Neural crest cell (in vitro differentiated cells): ENCODE measurements at places on chromosomes 13 and 19.

DNA sequence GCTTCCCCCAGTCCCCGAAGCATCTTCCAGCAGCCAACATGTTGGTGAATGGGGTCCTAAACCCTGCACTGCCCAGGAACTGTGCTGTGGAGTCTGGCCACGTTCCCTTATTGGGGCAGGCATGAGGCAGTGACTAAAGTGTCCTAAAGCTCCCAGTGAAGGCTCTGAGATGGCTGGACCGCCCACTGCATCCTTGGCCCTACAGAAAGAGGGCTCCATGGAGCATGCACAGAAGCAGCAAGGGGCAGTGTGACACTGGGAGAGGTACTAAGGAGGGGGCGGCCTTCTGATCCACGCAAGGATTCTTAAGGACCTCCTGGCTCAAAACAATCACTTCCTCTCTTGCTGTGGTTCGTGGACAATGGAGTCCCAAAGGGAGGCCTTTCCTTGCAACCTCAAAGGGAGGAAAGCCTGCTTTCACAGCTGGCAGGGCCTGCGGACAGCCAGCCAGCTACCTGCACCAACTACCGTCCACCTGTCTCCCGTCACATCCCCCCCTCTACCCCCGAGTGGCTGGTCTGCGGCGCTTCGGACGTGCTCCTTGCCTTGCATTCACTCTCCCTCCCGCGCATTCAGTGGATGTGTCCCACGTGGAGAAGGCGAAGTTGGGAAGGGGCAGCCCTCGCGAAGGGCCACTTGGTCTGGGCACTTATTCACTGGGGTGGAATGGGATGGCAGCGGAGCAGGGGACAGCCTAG lies 63.9 kb upstream of the STARD13 start:
- no peak for DNase-seq

- DNase-seq = no peak
Measured at GRCh38 chr19:30870876-30871275, 478.4 kb downstream of the TSHZ3 start.

- no peak for DNase-seq
Measured at GRCh38 chr13:50069261-50069660, 54.0 kb downstream of the KCNRG start.

DNA sequence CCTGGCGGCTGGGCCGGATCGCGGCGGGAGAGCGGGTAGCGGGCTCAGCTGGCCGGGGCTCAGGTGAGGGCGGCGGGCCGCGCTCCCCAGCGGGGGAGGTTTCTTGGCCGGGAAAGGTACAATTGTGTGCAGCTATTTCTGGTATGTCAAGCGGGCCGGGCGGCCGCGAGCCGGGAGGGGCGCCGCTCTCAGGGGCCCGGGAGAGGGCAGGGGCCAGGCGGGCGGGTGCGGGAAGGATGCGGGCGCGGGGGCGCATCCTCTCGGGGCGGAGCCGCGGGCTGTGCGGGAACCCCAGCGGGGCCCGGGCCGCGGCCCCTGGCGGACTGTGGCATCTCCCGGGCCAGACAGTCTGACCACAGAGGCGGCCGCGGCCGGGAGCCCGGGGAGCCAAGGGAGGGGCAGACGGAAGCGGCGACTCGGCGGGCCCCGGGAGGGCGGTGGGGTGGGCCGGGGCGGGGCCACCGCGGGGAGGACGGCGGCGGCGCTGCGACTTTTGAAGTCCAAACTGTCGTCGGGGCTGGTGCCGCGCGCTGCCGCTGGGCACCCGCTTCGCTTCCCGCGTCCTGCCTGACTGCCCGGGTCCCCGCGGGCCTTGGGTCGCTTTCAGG lies at the start of gene LMO7:
TSS of gene LMO7 (plus strand) at position 503 of the 608 bp plus-strand sequence. CDS start 328 bp downstream, outside the sequence.
- peak; percentile 31 for DNase-seq

- DNase-seq = peak; percentile 46
Measured at GRCh38 chr19:42216653-42217519, 591 bp downstream of the DEDD2 start.

- no peak for DNase-seq
Measured at GRCh38 chr19:55597501-55597921, 1.8 kb downstream of the FIZ1 start.

GRCh38 chr13:87810920-87811344 lies 139.8 kb downstream of the SLITRK5 start:
- no peak for DNase-seq

DNA sequence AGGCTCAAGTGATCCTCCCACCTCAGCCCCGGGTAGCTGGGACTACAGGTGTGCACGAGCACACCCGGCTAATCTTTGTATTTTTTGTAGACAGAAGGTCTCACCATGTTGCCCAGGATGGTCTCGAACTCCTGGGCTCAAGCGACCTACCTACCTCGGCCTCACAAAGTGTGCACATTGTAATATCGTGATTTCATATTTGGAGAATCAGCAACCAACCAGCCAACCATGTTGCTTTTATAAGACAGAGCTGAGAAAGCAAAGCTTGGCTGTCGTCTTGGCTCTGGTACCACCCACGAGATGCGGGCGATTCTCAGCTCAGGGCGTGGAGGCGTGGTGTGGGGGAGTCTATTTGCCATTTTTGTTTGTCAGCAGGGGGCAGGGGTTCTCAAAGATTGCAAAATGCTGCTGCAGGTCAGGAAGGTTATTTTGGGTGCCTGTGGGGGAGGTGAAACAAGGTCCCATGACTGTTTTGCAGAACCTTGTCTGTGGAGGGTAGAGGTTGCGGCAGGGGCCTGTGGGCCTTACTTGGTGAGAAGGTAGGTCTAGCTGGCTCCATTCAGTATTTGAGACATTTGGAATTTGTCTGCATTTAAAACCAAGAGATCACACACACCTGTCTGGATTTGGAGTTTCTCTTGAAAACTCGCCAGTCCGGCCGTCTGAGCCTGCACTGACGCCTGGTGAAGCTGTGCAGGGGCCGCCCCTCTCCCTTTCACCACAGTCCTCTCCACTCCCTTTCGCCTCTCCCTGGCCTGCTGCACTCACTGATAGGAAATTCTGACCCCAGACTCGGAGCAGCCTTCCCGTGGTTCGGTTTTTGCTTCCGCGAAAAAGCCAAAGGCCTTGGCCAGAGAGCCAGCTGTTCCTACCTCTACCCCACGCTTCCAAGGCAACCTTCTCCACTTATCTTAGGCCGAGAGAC lies 15.4 kb downstream of the TNFAIP8L1 start:
- DNase-seq = no peak

GRCh38 chr19:38714354-38714778 lies 29.9 kb downstream of the CAPN12 start:
- DNase-seq = no peak
